Stimulated activated CD8-positive, alpha-beta memory T cell treated with anti-CD3 and anti-CD28 coated beads, Interleukin-15, amount 100 ng/mL, for 24 hours (primary cell): ENCODE measurements at places on chromosomes 1 and 21.

GRCh38 chr21:45153358-45154318, 79.3 kb downstream of the ADARB1 start:
- DNase-seq: no peak

DNA sequence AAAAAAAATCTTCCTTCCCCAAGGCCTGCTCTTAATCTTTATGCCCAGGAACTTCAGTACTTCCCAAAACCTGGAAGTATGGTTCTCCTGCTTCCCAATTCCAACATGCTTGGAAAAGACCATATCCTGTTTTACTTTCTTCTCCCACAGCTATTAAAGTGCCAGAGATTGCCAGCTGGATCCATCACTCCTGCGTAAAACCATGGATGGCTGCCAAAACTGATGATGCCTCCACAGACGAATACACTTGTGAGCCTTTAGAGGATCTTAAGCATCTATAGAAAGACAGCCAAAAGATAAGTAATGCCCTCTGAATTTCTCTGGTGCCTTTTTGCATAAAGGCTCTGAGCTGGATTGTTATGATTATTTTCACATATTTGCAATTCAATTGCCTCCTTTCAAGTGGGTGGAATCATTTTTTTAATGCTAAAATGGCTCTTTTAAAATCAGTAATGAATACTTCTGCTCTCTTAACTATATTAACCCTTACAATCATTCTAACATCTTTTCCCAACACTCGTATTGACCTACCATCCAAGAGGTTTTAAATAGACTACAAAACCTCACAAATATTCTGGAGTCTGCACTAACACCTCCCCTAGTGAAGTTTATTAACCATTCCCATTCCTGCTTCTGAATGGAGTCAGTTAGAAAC, 1807.8 kb downstream of the BRINP3 start:
- DNase-seq: no peak

DNA sequence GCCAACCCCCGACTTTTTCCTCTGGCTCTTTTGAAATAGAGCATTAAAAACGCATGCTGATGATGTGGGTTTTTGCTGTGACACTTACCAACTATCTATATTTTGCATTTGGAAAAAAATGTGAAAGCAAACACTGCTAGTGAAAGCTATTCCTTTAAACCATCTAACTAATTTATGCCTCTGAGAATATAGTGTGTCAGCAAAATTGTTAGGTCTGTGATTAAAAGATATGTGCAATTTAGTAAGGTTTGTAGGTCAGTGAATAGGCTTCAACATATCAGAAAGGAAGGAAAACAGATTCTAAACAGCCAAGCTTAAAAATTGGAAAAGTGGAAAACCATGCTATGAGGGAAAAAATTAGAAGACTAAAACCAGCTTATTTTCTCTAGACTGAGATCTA, 1929.3 kb downstream of the NCAM2 start:
- no peak for DNase-seq

DNA sequence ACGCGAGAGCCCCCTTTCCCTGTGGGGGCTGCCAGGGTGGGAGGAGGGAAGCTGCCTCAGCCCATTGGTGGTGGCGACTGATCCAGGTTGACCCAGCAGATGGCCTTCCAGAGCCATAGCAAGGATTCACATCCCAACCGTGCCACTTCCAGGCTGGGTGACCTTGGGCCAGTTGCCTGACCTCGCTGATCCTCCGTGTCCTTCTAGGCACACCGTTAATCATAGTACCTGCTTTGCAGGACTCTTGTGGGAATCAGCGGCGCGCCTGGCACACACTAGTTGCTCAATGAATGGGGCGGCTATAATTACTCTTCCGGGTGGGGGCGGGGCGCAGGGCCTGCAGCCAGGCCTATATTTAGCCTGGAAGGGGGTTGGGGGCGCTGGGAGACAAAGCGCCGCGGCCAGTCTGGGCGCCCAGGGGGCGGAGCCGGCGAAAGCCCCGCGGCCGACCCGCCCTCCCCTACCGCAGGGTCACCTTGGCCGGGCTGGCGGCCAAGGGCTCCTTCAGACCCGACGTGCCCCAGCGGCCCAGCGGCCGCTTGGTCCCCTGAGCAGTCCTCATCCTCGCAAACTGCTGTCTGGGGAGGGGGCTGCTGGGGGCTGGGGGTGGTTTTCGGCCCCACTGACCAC, 5.1 kb downstream of the HSPB7 start:
- no peak for DNase-seq

DNA sequence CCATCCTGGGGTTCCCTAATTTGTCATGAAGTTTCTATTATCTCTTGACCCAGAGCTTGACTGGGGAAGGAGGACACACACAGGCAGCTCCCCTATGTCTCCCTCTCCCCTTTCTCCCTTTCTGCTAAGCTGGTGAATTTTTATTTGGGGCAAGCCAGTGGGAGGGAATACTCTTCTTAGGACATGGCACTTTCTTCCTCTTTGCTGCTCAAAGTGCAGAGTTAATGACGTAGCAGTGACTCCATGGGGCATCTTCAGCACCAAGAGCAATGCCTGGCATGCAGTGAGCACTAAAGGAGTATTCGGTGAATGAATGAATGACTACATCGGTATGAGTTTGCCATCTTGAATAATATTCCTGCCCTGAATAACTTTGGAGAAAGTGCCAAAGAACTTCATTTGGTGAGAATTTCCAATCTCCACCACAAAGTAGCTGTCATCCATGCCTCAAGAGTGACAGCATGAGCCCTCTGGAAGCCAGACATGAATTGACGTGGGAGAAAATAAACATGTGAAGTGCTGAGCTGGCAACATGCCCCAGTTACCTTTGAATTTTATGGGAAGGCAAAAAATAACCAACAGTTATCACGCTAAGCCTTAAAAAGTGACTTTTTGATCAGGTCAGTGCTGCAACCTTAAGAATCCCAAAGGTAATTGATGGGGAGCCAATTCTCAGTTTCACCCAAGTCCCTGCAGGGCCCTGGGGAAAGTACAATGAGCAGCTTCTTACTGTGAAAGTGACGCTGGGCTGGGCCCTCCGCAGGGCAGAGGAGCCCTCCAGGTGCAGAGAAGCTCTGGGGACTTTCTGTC, 22.1 kb upstream of the ATF3 start:
- DNase-seq: no peak

GRCh38 chr1:202796670-202797069, 11.6 kb downstream of the KDM5B start:
- no peak for DNase-seq

GRCh38 chr21:18495523-18495922, 91.9 kb upstream of the TMPRSS15 start:
- no peak for DNase-seq

- DNase-seq: no peak
Measured at GRCh38 chr1:159925719-159926078, 392 bp upstream of the TAGLN2 start.

DNA sequence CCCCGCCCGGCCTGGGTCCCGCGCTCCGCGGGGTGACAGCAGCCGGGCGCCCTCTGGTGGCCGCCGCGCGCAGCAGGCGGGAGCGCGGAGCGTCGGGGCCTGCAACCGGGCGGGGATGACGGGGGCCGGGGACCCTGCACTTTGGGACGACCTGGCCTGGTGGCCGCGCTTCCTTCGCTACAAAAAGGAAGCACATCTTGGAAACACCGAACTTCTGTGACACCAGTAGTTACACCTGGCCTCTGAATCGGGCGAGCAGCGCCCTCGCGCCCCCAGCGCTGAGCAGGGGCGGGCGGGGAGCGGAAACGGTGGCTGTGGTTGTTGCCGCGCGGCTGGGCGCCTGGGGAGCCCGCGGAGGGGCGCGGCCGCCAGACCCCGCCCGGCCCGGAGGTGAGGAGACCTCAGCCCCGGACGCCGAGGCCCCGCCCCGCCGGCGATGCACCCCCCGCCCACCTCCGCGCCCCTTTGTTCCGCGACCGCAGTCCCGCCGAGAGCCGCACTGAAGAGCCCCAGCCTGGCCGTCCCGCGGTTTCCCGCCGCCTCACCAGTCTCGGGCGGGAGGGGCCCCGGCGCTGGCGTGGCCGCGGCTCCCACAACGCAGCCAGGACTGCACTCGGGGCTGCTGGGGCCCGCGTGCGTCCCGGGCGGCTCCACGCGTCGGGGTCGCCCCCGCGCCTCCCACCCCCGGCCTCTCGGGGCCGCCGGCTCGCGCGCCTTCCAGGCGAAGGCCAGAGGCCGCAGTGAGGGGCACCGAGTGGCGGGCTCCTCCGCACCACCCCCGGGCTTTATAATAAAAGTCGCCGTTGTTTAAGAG, 59.3 kb downstream of the H3-3A start:
- peak; percentile 66 for DNase-seq

DNA sequence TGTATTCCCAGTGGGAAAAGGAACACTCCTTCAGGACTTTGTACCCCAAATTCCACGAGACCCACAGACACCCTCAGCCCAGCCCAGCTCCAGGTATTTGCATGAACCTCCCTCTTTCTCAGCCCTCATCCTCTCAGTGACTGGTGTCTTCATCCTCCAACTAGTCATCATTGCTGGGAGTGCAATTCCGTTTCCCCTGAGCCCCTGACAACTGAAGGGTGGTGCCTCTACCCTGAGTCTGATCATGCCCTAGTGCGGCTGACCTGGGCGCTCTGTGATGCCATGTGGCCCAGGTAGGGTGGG, 3.8 kb upstream of the ZNF692 start:
- no peak for DNase-seq

DNA sequence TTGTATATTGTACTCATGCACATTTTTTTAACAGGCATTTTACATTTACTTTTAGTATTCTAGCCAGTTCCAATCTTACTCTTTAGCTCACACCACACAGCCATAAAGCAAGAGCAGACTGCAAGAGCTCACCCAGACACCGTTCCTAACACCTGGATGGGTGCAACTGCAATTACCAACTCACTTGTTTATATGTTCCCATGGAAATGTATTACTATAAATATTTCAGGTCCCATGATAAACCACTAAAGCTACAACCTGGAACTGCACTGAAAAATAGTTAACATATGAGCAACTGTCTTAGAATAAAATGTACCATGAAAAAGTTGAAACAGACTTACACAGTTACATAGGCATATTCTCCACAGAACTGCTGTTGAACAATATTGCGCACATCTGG, 30.8 kb downstream of the USP48 start:
- no peak for DNase-seq

- no peak for DNase-seq
Measured at GRCh38 chr1:224116131-224116530, 2.2 kb downstream of the FBXO28 start.

DNA sequence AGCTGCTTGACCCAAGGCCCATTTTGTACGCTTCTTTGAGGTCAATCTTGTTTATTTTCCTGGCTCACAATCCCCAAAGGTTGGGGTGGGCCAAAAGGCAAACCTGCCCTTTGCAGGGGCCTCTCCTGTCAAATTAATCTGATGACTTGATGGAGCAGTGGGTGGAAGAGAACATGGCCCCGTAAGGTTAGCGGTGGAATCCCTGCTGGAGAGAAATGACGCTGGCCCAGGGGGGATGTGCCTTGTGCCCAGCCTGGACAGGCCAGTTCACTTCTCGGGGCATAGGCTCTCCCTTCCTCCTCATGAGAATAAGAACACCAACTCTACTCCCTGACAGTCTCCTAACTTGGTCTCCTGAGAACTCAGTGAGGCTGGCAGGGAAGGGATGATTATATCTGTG, 40.5 kb downstream of the C1orf198 start:
- DNase-seq: no peak

DNA sequence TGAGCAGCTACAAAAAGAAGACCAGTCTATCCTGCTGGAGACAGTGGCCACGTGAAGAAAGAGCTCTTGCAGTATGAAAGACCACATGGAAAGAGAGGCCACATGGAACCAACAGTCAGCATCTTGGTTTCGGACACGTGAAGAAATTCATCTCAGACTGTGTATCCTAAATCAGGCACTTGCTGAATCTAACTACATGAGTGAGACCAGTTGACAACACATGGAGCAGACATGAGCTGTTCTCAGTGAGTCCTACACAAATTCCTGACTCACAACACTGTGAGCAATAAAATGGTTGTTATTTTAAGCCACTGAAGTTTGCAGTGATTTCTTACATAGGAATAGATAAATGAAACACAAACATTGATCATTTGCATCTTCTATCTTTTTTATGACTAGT, 2.4 kb upstream of the TAF1A start:
- DNase-seq: no peak

GRCh38 chr1:115364780-115365155, 26.7 kb upstream of the NGF start:
- no peak for DNase-seq

- DNase-seq: no peak
Measured at GRCh38 chr1:171212607-171213351, 27.7 kb downstream of the FMO2 start.

GRCh38 chr1:117209094-117209493, 1.6 kb downstream of the VTCN1 start:
- no peak for DNase-seq

DNA sequence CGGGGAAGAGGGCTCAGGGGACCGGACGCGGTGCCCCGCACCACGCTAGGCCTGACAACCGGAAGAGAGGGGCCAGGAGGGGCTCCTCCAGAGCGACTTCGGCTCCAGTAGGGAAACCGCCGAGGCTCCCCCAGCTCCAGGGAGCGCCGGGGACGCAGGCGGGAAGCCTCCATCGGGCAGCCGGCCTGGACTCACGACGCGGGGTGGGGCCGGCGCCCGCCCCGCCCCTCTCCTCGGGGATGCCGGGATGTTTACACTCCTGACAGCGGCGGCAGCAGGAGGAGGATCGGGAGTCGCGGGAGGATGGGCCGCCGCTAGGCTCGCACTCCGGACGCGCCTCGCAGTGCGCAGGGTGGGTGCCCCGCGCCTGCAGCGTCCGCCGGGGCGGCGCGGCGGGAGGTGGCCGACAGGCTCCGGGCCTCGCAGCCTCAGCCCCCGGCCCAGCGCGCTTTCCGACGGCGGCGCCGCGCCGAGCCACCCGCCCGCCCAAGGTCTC, at the start of gene NEK7:
TSS of gene NEK7 (plus strand) at position 254 of the 496 bp plus-strand sequence. CDS start 75,583 bp downstream, outside the sequence.
- DNase-seq: peak; percentile 49

DNA sequence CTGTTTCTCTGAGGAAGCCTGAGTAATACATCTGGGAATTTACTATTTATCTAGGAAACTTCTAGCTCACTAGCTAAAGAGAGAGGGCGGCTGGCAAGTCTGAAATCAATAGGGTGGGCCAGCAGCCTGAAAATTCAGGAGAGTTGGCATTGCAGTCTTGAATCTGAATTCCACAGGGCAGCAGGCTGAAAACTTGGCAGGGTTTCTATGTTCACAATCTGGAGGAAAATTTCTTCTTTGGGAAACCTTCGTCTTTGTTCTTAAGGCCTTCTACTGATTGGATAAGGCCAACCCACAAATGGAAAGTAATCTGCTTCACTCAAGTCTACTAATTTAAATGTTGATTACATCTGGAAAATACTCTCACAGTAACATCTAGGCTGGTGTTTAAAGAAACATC, 101.0 kb upstream of the COG2 start:
- DNase-seq: no peak

DNA sequence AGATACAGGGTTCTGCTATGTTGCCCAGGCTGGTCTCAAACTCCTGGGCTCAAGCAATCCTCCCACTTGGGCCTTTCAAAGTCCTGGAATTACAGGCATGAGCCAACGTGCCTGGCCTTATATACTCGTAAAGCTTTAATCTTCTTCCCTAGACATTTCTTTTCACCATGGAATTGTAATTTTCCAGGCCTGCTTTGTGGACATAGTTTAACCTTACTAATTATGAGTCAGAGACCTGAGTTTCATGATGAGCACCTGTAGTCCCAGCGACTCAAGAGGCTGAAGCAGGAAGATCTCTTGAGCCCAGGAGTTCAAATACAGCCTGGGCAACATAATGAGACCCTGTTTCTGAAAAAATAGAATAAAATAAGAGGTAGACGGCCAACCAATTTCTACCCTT, 12.3 kb downstream of the PATJ start:
- DNase-seq: no peak

- no peak for DNase-seq
Measured at GRCh38 chr1:71232786-71233185, 152.0 kb upstream of the ZRANB2 start.
